Endodermal cell (in vitro differentiated cells): ENCODE measurements at places on chromosomes 5 and 9. TPM values are rescaled to one million over a fixed set of nuclear protein-coding genes. Genes with fewer than 3 reads are reported as not detected.

DNA sequence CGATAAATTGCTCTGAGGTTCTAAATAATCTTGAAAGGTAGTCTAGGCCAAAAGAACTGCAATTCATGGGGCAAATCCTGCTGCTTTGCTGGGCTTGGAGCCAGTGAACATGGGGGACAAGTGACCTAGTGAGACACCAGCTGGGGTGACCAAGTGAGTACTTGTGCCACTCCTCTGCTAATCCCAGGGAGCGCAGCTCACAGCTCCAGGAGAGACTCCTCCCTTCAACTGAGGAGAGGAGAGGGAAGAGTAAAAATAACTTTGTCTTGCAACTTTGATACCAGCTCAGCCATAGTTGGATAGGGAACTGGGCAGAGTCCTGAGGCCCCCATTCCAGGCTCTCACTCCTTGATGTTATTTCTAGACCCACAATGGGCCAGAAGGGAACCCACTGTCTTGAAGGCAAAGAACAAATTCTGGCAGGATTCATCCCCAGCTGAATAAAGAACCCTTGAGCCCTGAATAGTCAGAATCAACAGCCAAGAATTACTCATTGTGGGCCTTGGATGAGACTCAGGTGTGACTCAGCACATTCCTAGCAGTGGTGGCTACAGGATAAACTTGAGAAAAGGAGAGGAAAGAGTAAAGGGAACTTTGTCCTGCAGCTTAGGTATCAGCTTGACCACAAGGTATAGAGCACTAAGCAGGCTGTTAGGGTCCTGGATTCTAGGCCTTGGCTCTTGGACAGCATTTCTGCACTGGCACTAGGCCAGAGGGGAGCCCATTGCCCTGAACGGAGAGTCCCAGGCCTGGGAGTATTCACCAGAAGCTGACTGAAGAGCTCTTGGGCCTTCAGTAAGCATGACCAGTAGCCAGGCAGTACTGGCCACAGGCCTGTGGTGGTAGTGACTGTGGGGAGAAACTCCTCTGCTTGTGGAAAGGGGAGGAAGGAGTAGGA lies 288.3 kb upstream of the CDH18 start:
- no peaks in the 10 kb centered on the region for H3K36me3 ChIP-seq
- no peak overlapping the region for H3K27ac ChIP-seq
- H3K27me3 ChIP-seq, result no peaks in the 10 kb centered on the region

DNA sequence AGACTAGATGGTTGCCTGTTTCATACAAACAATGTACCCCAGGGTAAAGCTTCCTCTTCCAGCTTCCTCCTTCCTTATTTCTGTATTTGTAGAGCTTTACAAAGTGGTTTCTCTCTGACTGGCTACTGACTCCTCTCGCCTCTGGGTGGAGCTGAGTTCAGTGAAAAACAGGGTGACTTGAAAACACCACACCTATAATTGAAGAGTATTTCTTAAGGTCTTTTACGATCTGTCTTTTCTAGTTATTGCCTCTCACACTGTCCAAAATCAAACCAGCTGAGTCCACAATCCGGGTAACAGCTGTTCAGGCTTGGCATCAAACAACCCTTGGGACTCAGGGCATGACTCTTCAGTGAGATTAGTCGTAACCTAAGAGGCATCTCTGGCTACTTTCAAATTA lies 200.4 kb downstream of the ARRDC3 start:
- no peaks in the 10 kb centered on the region for H3K4me1 ChIP-seq
- H3K36me3 ChIP-seq, result no peaks in the 10 kb centered on the region
- DNase-seq, result peak; percentile 50
- H3K27ac ChIP-seq, result no peak overlapping the region
- H3K4me3 ChIP-seq, result no peak overlapping the region

DNA sequence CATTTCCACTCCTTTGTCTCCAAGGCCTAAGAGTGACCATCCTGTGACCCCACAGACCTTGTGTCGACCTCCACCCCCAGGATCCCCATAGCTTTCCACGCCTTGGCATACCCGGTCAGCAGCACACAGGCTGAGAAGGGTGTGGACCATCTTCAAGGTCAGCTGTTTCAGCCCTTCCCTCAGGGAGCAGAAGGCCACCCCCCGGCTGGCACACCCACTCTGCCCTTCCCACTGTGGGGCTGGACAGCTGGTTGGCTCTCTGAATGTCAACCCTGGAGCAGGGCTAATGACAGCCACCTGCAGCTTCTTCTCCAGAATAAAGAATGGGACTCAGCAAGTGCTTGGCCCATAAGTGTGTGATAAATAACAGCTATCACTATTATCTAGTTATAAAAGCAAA lies 93.1 kb downstream of the OLFM1 start:
- H3K4me3 ChIP-seq, result no peak overlapping the region
- H3K4me1 ChIP-seq, result no peaks in the 10 kb centered on the region
- no peak overlapping the region for H3K27ac ChIP-seq
- no peaks in the 10 kb centered on the region for H3K27me3 ChIP-seq
- H3K36me3 ChIP-seq, result no peaks in the 10 kb centered on the region
- no peak for DNase-seq

- H3K36me3 ChIP-seq, result no peaks in the 10 kb centered on the region
- DNase-seq, result peak; percentile 83
- H3K27ac ChIP-seq, result no peak overlapping the region
- peaks cover 99% of the 10 kb centered on the region for H3K27me3 ChIP-seq
Observed at GRCh38 chr9:77016526-77017504, 2.6 kb upstream of the FOXB2 start.

Gene NUTM2G
- total RNA-seq, result not detected in 2 replicates

Gene F12
- total RNA-seq, result 2.7 to 7.0 TPM (median 2.9 TPM) in 3 replicates
